ENCODE measurements at places on chromosomes 3 and 15.

DNA sequence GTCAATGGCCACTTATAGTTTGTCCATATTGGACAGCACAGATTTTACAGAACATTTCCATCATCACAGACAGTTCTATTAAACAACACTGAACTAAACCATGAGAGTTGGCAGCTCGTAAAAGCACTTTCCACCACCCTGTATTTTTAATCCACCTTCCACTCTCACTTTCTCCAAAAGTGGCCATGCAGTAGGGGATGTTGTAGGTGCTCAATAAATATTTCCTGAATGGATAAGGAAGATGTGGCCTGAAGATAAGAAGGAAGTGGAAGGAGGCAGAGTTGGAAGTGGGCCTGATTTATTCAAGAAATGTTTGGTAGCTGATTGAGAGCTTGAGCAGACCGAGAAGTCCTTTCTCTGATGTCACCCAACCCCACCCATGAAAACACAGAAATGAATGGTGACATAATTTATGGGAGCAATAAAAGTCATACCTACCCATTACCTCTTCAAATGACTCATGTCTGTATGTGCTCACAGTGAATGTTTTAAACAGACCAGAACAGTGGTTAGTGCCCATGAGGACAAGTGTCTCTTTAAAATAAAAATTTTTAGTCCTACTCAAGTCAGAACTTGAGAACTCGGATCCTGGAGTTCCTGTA, 39.6 kb upstream of the CTNNB1 start:
- DNase-seq = no peak

- DNase-seq = no peak
Measured at GRCh38 chr3:89506462-89507103, 399.2 kb downstream of the EPHA3 start.

DNA sequence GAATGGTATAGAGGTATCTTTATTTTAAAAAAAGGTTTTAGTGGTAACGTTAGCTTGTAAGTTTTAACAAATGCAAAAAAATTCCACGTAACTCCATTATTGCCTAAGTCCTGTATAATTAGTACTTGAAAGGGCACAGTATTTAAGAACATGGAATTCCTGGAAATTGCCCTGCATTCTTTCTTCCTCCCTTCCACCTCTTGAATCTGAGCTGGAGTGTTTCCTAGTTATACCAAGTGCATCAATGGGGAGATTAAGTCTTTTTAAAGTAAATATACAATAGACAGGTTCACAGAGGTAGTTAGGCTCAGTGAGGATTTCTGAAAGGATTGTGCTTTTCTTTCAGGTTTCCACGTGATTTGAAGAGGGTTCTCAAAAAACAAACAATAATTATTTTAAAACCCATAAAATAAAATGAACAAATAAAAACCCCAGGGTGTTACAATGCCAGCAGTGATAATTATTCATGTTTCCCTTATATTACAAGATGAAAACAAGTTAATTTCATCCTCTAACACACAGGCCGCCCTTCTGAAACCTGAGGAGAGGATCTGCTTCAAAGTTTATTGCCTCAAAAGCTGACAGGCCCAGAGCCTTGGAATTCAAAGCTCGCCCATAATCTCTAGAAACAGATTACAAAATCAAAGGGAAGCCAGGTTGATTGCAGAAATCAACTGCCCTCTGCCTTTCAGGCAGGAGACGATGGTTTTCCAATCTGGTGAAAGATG, 128.8 kb upstream of the LMOD3 start:
- DNase-seq = no peak

DNA sequence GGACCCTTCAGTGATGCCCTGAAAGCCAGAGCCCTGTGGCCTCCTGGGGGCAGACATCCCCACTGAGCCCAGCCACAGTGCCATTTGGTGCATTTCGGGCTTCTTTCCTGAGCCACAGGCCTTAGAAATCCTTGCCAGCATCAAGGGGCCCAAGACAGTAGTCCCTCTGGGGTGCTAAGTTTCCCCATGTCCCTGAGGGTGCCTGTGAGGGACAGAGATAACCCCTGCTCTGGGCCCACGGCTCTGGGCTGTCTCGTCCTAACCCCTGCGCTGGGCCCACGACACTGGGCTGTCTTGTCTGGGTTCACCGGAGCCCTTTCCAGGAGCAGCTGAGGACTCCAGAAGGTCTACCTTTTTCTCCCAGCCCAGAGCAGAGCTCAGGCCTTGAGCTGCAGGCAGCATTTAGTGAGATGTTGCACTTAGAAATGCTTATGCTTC, 45.1 kb upstream of the FGD5 start:
- no peak for DNase-seq

GRCh38 chr3:51734572-51734907, 27.7 kb downstream of the GRM2 start:
- DNase-seq = no peak

- no peak for DNase-seq
Measured at GRCh38 chr3:62531981-62532380, 158.6 kb upstream of the FEZF2 start.

- no peak for DNase-seq
Measured at GRCh38 chr3:188076176-188076575, 77.8 kb upstream of the LPP start.

- DNase-seq = peak; percentile 4
Measured at GRCh38 chr15:69161878-69162213, 1.4 kb downstream of the GLCE start.

DNA sequence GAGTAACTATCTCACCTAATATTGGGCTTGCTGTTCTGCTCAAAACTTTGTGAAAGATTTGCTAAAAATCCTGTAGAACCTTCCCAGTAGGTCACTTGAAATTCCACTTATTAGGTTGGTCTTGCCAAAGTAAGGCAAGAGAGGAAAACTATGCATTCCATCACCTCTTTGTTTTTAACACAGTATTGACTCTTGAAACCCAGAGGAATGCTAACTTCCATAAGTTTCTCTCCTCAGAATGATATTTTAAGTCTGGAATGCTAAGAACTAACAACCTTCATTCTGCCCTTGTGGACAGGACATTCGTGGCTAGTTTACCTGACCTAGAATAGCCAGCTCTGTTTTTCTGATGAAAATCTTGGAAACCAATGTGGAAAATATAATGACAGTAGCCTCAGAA, 154.5 kb downstream of the TMCO5A start:
- DNase-seq = peak; percentile 10

DNA sequence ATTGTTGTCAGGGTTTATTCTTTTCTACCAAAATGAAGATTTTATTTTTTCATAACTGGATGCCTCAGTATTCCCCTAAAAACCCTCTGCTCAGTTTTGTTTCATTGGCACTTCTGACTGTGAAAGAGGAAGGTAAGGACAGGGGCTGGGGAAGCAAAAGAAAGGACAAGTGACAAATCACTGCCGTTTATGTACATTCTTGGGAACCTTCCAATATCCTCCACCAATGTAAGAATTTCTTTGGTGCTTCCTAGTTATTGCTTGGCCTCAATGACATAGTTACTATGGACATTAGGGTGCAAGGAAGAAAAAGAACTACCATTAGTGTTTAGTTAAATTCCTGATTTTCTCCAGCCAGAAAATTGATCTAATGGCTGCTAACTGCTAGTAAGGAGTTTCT, 131.0 kb upstream of the C15orf61 start:
- DNase-seq = no peak

- DNase-seq = peak; percentile 70
Measured at GRCh38 chr15:55290528-55291057, 980 bp upstream of the RAB27A start.

DNA sequence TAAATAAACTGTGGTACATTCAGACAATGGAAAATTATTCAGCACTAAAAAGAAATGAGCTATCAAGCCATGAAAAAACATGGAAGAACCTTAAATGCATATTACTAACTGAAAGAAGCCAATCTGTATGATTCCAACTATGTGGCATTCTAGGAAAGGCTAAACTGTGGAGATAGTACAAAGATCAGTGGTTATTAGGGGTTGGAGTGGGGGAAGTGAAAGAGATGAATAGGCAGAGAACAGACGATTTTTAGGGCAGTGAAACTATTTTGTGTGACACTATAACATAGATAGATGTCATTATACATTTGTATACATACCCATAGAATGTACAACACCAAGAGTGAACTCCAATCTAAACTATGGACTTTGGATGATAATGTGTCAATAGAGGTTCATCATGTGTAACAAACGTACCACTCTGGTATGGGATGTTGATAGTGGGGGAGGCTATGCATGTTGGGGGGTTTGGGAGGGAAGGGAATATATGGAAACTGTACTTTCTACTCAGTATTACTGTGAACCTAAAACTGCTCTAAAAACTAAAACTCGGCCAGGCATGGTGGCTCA, 29.0 kb downstream of the RAB27A start:
- no peak for DNase-seq

DNA sequence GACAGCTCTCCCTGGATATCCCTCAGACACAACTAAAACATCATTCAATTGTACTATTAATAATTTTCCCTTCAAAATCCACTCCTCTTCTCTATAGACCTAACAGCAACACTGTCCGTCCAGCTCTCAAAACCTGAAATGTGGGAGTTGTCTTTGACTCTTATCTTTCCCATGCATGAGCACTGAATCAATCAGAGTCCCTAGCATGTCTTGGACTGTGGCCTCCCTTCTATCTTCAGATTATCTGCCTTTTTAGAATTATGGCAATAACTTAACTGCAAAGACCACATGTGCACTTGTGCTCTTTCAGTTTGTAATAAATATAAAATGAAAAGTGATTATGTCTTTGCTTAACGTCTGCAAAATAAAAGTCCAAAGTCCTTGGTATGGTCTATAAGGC, 107.0 kb downstream of the UBE3A start:
- DNase-seq = no peak

DNA sequence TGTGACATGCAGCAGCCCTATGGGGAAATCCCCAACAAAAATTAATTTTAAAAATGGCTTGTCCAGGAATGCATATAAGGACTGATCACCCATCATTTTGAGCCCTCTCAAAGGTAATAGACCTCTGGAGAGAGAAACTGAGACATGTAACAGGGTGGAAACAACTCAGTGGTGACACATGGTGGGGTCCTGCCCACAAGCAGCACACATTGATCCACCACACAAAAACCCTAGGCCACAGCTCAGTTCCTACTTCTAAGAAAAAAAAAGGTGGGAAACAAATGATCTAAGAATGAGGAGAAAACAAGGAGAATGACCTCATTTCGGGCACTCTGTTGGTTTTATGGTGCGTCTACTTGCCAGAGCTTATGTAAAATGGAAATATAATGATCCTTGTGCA, 1.9 kb upstream of the SLC41A3 start:
- no peak for DNase-seq

GRCh38 chr3:124584552-124585391, 145.5 kb upstream of the UMPS start:
- DNase-seq = peak; percentile 22

DNA sequence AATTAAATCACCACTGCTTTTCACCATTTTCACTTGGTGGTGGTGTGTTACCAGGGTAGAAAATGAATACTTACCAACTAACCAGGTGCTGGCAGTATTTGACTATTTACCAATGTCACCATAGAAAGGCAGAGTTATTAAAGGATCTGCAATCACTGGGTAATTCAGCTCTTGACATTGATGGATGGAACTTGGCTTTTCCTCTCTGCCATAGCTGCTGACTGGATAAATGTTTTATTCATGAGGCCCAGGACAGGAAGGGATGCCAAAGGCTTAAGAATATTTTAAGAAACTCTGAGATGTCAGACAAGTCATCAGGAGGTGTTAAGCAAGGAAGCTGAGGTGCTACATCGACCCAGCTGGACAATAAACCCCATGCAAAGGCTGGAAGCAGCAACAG, 495.5 kb upstream of the CFAP20DC start:
- DNase-seq = no peak

DNA sequence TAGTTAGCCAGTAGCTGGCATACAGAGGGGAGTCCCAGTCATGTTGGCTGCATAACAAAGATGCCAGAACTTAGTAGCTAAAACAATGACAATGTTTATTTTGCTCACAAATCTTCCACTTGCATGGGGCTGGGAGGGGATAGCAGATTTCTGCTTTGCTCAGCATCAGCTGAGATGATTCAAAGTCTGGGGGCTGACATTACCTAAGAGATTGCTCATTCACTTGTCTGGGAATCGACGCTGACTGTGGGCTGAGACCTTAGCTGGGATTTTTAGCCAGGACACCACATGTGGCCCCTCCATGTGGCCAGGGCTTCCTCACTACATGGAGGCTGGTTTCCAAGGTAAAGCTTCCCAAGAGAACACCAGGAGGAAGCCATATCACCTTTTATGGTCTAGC, 12.7 kb upstream of the CFAP100 start:
- no peak for DNase-seq

GRCh38 chr3:9778143-9779074, 8.7 kb upstream of the CAMK1 start:
- peak; percentile 82 for DNase-seq

DNA sequence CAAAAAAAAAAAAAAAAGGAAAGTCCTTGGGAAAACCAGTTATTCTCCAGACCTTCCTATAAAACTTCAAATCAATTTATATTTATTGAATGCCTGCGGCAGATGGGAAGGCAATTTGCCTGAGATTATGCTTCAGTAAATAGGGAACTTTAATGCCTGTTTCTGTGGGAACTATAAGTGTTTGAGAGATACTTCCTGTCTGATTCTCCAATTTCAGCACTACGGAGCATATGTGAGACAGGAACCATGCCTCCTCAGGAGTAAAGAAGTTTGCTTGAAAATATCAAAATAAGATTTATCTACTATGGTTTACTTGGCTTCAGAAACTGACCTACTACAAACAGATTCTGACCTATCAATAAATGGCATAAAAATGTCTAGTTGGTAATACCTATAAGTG, 135.5 kb downstream of the CBLB start:
- DNase-seq = no peak

GRCh38 chr3:171094411-171094810, 67.9 kb upstream of the SLC2A2 start:
- DNase-seq = no peak

- no peak for DNase-seq
Measured at GRCh38 chr15:83327041-83327440, 42.6 kb upstream of the BNC1 start.

- DNase-seq = peak; percentile 45
Measured at GRCh38 chr3:74633021-74633420, 18.6 kb upstream of the CNTN3 start.

- no peak for DNase-seq
Measured at GRCh38 chr3:140902791-140903190, 38.8 kb upstream of the SLC25A36 start.

GRCh38 chr3:77191640-77192039, 151.7 kb downstream of the ROBO2 start:
- DNase-seq = no peak

GRCh38 chr3:133851266-133851906, 44.3 kb downstream of the RAB6B start:
- DNase-seq = no peak

DNA sequence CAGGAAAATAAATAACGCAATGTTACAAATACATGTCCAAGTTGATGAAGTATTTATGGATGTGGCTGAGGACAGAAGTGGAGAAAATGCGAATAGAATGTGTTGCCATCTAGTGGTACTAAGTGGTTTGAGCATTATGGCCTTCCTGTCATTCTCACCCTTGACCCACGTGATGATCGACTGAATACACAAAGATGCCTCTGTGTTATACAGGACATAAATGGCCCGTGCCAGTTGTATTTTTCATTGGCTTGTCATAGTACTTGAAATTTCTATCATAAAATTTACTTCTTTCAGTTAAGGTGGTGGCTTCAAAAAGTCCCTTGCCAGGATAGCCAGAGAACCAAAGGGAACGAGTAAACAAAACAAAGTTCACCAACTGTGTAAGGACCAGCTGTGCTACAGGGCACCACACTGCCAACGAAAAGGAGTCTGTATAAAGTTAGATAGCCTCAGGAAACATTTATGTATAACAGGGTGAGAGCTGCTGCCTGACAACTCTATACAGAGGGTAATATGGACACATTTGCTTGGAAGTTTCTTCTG, 103.7 kb downstream of the MYH15 start:
- peak; percentile 56 for DNase-seq

GRCh38 chr15:70099167-70099966, 1.6 kb upstream of the TLE3 start:
- peak; percentile 99 for DNase-seq

Data from IMR-90 (cell line).